Ecto neural progenitor cell (in vitro differentiated cells): ENCODE measurements at places on chromosomes 7 and 10.
A peak's percentile ranks its signal among the peaks of the same experiment; 100 is the strongest.

DNA sequence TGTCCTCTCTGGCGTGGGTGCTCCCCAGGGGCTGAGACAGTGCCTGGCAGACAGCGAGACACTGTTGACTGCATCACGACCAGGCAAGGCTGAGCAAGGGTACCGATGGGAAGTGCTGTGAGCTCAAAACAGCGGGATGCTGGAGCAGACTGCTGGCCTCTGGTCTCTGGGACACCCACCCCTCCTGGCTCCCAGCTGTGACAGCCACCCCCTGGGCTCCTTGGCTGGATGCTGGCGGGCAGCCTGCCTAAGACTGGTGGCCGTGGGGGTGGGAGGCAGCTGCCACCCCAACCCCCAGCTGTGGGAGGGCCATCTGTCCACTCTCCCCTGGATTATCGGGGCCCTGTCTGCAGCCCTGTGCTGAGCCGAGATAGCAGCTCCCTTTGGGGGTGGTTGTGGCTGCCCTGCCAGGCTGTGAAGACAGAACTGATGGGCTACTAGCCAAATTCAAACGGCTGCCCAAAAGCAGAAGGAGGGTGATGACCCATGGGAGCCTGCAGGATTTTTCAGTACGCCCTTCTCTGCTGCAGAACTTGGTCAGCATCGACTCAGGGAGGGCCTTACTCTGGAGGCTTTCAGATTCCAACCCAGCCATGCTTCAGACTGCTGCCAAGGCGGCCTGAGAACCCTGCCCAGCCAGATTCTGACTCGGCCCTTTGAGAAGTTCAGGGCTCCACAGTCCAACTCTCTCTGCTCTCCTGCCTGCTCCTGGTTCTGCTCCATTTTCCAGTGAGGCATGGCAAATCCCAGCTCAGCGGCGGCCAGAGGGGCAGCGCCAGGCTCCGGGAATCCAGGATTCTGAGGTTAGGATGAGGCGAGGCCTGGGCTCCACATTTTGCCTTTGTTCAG lies 125.3 kb downstream of the NEURL1 start:
- no peak for DNase-seq

GRCh38 chr10:132570771-132571649 lies 33.4 kb downstream of the INPP5A start:
- no peak for DNase-seq

- no peak for DNase-seq
These were observed 200.4 kb upstream of the NFE2L3 start for GRCh38 chr7:25951414-25952260.

- no peak for DNase-seq
These were observed 926 bp upstream of the C10orf71 start for GRCh38 chr10:49297818-49298670.

DNA sequence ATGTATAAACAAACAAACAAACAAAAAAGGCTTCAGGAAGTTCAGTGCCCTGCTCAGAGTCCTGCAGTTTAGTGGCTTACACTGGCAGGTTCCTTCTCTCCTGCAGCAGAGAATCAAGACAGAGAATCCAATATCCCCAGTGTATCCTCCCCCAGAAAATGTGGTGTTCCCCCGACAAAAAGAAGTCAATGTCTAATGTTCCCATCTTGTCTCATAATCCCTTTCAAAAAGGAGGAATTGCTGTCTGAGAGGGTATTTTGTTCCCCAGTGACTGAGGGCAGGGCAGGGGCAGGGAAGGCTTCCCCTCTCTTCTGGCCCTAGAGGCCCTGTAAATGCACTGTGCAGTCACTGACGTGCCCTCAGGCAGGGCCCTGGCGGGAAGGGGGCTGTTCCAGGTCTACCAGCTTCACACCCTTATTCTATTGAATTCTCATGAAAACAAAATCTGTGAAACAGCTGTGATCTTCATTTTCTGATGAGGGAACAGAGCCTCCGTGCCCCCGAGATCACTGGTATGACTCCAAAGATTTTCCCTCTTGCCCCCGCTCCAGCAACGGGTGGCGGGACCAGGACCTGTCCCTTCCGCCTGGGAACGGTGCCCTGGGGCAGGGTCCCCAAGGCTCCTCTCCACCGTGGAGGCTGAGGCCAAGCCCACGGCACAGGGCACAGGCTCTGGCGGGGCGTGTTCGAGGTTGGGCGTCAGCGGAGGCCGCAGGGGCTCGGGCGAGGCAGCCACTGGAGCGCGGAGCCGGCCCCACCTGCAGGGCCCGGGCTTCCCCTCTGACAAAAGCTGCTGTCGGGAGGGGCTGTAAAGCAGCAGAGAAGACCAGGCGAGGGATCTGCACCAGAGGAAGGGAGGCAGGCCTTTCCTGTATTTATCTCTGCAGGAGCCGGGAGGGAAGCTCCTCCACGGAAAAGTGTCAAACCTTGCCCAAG lies 13.4 kb upstream of the WDFY4 start:
- DNase-seq, result peak; percentile 82

DNA sequence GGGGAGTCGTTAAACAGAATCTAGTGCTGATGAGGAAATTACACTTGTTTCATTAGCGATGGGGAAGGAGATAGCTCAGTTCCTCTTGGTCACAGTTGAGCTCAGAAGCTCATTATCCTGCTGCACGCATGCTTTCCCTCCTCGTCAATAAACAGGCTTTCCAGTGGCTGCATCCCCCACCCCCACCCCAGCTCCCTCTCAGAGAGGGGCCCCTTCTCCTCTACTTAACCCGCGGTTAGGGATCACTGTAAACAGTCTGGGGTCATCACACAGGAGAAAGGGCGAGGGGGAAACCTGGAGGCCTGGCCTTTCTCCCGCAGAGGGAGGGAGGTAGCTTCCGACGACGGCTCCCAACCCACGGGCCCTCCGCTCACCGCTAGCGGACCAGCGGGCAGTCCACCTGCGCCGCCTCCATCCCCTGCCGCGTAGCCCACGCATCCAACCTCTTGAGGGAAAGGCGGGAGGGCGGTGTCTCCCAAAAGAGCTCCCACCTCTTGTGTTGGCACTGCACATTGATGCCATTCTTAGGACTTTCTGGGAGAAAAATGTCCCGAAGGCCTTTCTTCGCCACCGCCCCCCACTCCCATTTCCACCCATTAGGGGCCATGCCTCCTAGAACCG lies 80.8 kb downstream of the PAX2 start:
- DNase-seq, result peak; percentile 57

DNA sequence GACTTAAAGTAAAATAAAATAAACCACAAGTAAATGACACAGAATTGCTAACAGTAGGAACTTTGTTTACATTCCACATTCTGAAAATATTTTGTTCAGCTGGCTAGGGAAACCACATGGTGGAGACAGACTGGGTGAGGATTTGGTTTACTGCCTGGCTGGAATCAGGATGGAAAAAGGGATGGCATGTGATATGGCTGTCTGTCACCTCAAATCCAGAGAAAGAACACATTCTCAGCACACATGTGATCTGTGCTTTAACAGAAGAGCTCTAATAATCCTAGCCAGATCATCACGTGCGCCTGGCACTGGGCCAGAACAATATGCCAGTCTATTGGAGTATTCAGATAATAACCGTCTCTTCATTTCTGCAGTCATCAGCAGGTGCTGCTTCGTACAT lies 90.9 kb upstream of the PIP4K2A start:
- DNase-seq, result no peak

GRCh38 chr10:91380873-91381256 lies 29.3 kb upstream of the HECTD2 start:
- DNase-seq, result no peak

DNA sequence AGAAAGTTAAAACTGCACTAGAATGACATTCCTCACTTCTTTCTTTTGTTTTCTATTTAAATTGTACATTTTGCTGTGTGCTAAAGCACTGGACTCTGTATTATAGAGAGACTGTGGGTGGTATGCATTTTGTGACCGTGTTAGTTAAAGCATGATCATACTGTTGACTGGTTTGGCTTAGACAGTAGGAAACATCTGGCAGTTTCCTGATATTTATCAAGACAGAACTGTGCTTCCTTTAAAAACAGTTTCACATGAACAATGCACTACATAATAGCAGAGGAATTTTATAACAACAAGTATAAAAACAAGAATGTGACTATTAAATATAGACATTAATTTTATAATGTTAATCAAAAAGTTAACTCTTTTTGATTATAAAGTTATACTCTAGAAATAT lies 23.1 kb downstream of the GNG11 start:
- no peak for DNase-seq

DNA sequence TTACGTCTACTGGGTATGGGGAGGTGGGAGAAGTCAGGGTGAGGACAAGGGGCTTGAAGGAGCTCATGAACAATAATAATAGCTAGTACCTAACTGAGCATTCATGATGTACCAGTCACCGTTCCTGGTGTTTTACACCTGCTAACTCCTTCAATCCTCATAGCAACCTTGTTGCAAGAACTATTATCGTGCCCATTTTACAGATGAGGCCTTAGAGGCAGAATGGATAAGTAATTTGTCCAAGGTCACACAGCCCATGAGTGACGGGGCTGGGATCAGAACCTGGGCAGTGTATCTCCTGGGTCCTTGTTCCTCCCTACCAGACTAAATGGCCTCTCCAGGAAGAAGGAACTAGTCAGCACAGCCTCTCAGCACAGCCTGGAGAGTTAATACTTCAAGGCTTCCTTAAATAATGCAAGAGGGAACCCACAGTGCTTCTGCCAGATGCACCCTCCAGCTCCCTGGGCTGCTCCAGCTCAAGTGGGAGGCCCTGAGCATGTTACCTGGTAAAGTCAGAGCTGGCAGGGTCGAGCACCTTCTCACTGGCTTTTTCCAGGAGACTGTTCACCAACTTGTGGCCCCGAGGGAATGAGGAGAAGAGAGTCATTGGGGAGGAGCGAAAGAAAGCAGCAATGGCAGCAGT lies 28.8 kb downstream of the RRP12 start:
- DNase-seq, result no peak

DNA sequence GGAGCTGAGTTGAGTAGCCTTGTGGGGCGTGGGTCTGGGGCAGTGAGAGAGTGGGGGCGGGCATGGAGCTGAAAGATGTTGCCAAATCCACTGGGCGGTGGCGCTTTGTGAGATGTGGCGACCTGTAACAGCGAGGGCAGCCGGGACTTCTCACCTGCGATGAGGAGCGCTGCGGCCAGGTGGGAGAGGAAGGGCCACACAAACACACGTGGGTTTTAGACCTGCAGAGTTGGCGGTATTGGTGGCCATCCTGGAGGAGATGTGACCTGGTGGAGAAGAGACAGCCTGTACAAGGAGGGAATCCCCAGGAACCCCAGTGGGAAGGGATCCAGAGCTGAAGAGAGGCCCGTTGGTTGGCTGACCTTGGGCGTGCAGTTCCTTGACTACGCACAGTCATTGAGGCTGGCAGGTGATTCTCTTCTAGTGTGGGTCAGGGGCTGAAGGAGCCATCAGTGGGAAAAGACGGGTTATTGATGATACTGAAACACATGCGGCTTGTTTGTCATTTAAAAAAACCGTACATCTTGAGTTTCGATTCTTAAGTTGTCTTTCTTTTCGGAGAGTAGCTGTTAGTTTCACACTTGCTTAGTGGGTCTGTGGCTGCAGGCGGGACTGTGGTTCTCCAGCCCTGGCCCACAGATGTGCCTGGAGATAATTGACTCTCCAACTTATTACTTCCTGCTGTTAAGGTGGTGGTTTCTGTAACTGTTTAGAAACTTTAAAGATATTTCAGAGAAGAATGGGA lies 2.4 kb downstream of the CHST12 start:
- no peak for DNase-seq

DNA sequence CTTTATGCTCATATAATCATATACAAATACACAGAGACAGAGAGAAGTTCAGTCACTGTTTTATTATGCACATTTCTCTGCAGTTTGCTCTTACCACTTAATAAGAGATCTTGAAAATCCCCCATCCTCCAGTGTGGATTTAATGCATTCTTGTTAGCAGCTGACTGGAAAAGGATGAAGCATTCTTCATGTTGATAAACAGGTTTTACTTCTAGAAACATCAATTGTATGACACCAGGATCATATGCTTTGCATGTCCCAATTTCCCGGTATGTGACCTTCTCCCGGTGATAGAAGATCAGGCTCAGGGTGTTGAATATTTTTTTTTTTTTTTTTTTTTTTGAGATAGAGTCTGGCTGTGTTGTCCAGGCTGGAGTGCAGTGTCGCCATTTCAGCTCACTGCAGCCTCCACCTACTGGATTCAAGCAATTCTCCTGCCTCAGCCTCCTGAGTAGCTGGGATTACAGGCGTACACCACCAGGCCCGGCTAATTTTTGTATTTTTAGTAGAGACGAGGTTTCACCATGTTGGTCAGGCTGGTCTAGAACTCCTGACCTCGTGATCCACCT lies 6.2 kb upstream of the CREB3L2 start:
- no peak for DNase-seq

DNA sequence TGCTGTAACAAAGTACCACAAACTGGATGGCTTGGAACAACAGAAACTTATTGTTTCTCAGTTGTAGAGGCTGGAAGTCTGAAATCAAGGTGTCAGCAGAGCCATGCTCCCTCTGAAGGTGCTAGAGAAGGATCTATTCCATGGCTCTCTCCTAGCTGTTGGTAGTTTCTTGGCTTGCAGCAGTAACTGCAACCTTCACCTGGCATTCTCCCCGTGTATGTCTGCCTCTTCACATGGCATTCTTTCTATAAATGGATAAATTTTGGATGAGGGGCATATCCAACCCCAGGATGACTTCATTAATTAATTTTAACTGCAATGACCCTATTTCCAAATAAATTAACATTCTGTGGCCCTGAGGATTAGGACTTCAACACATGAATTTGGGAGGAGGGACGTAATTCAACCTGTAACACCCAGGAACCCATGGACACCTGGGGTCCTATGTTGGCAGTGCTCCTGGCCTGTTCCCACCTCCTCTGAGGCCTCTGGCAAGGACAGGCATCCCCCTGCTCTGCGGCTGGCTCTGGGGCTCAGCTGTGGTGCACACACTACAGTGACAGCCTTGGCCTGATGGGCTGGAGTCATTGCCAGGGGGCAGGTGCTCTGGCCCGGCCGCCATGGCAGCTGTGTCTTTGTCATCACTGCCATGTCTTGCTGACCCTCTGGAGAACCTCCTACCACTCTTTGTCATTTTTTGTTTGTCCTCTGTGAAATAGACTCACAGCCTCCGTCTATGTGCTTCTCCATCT lies 30.8 kb downstream of the LSMEM1 start:
- DNase-seq, result no peak

GRCh38 chr7:94452239-94452638 lies 57.4 kb upstream of the CASD1 start:
- no peak for DNase-seq

GRCh38 chr10:29183301-29183945 lies 105.4 kb upstream of the LYZL1 start:
- DNase-seq, result no peak

DNA sequence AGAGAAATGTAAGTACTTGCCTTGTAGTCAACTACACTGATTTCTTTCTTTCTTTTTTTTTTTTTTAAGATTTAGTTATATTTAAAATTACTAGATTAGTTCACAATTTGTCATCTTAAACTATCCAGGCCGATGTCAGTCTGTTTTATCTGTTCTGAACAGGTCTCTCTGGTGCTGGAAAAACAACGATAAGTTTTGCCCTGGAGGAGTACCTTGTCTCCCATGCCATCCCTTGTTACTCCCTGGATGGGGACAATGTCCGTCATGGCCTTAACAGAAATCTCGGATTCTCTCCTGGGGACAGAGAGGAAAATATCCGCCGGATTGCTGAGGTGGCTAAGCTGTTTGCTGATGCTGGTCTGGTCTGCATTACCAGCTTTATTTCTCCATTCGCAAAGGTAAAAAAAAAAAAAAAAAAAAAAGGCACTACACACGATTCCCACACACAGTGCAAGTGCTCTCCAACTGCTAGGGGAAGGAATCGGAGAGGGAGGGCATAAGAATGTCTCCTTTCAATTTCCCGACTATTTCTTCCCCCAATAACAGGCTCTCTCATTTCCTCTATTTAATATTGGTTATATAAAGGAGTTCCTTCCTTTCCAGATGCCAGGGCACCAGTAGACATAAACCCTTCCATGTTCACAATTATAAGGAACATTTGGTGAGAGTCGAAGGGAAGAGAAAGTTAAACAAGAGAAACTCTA lies 53.4 kb downstream of the PAPSS2 start:
- no peak for DNase-seq
